Right forelimb (tissue), 1 donor: ENCODE measurements at places on chromosomes 11 and 22.

DNA sequence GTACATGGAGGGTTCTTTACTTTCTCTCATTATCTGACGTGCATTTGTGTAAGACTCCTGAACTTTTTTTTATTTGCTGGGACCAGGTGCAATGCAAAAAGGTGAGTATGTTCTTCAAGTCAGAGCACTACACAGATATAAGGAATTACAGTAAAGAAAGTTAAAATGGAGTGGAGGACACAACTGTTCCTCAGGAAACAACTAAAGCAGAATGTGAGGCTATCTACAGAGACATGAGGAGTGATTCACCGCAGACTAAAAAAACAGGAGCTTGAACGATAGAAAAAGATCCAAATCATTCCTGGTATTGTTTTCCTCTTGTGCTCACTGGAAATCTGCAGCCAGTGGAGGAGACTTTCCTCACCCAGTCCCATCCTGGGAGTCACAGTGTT is 106.2 kb downstream of the ABTB2 start:
- no peak for DNase-seq

DNA sequence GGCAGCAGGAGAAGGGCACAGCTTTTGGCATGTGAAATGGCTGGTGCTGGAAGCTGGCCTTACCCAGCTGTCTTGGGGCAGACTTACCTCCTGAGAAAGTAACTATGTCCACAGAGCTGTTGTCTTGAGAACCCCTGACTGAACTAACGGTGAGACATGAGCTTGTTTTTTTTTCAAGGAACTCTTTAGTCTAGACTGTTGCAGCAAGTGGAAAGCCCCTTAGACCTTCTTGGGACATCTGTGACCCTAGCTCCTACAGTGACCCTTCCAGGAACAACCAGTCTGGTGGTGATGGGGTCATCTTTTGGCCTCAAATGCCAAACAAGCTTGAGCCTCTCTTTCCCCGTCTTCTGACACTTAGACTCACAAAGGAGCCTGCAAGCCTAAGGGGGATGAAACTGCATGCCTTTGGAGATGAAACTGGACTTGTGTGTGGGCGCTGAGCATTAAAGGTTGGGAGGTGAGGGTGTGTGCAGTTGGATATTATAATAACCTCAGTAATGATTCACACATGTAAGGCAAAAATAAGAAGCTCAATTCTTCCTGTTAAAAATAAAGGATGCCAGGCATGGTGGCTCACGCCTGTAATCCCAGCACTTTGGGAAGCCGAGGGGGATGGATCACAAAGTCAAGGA is 35.4 kb downstream of the SDHD start:
- DNase-seq = no peak

GRCh38 chr11:66967670-66968425 is 7.3 kb upstream of the C11orf86 start:
- DNase-seq = no peak

GRCh38 chr11:107562647-107563208 is 2.8 kb downstream of the ALKBH8 start:
- DNase-seq = no peak

DNA sequence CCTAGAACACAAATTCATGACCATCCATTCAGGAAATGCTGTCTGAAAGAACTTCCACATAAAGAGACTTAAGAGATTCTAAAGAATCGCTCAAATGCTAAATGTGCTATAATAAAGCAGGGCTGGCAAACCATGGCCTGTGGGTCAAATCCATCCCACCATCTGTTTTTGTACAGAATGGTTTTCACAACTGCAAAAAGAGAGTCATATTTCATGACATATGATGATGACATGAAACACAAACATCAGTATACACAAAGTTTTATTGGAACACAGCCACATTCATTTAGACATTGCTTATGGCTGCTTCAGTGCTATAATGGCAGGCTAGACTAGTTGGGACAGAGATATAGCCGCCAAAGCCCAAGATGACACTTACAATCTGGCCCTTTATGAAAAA is 85.1 kb downstream of the RRAS2 start:
- DNase-seq = no peak

DNA sequence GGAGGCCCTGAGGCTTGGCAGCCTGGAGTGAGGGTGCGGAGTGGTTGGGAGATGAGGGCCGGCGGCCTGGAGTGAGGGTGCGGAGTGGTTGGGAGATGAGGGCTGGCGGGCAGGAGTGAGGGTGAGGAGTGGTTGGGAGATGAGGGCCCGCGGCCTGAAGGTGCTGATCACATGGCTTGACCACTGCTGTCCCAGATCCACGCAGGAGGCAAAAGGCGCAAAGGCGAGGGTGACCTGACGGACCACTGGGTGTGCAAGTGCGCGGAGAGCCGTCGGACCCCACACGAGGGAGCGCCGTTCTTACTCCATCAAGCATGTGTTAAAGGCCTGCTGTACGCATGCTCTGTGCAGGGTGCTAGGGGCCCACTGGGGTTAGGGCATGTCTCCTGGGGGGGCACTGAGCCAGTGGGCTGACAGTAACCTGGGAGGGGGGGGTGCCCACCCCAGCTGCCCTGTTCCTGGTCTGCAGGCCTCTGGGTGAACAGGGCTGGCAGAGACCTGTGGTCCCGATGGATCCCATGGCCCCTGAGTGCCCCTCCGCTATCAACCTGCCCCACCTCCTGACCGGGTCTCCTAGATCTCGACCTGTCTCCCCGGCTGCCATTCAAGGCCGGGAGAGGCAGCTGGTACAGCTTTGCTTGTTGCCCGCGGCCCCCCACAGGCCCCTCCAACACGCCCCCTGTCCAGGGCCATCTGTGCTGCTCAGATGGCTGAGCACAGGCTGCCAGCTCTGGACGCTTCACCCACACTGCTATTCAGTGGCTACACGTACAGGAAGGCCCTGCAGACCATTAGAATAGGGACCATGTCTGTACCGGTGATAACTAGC is 21.1 kb downstream of the MRGPRD start:
- no peak for DNase-seq

DNA sequence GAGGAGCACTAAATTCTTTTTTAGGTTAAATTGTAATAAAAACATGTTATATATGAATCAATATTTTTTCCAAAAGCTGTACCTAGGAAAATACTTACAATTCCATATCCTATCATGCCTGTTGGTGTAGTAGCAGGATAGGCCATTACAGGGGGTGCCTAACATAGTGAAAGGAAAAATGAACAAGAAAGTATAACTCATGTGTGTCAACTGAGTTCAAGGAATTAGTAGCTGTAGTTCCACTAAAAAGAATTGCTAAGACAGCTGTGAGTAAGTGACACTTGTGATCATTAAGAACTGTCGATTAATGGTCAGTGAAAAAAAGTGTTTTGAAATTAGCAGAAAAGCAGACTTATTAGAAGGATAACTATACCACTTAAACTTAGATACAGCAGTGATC is 92.4 kb downstream of the PICALM start:
- no peak for DNase-seq

DNA sequence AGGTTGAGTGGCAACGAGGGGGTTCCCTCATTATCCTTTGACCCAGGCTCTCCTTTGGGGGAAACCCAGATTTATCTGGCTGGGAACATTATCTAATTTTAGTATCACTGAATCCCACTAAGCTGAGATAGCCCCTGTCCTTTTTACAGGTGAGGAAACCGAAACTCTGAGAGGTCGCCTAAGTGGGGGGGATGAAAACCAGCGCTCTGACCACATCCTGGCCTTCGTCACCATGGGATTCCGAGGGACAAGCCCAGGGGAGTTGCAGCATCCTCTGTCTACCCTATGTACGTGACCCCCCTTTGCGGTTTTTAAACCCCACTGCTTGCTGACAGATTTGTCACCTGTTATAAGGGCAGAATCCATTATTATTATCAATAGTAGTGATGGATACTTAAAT is 61.0 kb downstream of the ISX start:
- no peak for DNase-seq
